Choroid plexus epithelial cell (primary cell): ENCODE measurements at places on chromosomes 6 and 20.

- DNase-seq: no peak
Measured at GRCh38 chr6:47650553-47651432, 47.6 kb upstream of the ADGRF4 start.

DNA sequence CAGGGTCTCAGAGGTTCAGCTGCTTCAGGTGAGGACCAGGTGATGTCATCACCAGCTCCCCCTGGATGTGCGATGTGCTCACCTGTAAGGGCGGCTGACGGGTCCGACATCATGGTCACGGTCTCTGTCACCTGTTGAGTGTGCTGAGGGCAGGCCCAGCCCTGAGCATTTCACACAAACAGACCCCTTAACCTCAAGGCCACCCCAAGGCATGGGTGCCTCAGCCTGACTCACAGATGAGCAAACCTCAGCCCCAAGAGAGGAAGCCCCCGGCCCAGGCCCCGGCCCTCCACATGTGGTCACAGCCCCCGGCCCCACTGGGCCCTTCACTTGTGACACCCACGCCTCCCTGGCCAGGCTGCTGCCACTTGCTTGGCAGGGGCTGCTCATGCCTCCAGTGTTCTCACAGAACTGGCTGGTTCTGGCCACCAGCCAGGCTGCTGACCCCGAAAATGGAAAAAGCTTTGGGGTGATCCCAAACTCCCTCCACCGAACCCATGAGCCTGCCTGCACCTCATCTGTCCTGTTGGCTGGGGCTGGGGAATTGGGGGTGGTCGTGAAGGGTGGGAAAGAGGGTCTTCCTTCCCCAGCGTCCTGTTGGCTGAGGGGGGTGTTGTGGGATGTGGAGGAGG, 33.3 kb downstream of the PRR18 start:
- DNase-seq: no peak

DNA sequence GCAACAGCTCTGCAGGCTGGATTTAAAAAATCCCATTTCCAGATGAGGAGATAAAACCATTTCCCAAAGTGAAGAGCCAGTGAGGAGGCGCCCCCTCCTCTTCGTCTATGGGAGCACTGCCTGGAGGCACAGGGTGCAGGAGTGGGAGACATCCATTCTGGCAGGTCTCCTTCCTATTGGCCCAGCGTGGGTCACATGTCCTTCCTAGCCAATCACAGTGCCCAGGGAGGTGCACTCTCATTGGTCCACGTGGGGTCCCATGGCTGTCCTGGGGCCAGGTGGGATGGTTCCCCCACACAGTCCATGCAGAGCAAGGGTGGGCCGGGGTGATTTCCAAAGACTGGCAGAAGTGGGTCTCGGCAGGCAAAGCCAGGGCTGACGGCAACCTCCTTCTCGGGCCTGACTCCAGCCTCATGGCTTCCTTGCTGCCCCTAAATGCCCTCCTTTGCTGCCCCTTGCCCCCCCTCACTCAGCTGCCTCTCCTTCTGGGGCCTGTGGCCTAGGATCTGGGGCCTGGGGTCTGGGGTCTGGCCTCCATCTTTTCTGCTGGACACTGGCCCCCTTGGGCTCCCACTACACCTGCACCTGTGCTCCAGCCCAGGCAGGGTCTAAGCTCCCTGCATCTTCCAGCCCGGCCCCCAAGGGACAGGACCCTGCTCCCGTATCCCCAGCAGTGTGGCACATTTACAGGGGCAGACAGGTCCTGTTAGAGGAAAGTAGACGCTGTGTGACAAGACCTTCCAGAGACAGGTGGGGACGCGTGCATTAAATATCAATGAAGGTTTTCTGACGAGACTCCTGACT, 231.7 kb downstream of the TAF4 start:
- DNase-seq: no peak

GRCh38 chr20:45153147-45153546, 21.6 kb upstream of the PI3 start:
- DNase-seq: no peak

- no peak for DNase-seq
Measured at GRCh38 chr6:163390770-163391169, 23.7 kb upstream of the QKI start.

GRCh38 chr6:144482142-144482541, 197.0 kb downstream of the UTRN start:
- peak; percentile 92 for DNase-seq

DNA sequence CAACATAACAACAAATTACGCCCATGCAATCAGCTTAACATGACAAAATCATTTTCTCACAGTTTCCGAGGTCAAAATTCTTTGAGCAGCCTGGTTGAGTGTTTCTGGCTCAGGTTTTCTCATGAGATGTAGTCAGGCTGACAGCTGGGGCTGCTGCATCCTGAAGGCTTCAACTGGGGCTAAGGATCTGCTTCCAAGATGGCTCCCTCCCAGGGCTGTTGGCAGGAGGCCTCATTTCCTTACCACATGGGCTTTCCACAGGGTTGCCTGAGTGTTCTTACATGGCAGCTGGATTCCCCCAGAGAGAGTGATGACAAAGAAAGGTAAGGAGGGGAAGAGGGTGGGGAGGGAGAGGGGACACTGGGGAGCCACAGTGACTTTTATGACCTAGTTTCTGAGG, 63.1 kb upstream of the NNAT start:
- DNase-seq: no peak

DNA sequence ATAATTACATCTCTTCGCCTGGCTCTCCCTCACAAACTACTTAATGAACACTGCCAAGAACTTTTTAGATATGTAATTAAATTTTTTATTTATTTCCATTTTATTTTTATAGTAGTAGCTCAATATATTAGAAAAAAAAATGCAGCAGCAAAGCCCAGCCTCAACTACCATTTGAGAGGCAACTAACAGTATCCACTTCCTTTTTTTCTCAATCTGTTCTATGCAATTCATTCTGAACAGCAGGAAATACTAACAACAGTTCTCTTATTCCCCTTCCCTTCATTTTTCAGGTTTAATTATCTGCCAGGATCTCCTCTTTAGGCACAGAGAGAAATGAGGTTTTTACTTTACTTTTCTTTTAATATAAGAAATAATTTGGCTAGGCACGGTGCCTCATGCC, 112.7 kb downstream of the ZNF217 start:
- DNase-seq: no peak

DNA sequence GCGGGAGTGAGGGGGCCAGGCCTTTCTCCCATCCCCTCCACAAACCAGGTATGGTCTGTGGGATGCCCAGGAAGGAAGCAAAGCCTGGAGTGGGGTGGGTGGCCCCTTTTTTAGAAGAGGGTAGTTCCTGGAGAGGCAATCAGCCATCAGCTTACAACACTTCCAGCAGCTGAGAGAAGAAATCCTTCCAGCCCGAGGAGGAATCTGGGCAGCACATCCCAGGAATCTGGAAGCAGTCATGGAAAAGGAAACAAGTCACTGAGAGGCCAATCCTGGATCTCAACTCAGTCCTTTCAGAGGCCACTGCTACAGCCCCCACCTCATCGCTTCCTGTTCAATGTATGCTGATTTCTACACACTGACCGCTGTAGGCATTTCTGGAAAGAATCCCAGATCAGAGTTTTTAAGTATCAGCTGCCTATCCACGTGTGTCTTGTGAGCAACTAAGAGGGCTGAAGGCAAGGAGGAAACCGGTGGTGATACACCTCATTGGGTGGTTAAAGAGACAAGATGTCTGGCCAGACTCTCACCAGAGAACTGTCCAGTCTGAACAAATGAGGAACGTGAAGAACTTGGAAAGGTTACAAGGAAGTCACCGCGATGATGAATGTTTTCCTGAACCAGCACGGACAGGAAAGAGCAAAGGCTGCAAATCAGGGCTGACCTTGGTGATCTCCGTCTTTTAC, 92.9 kb upstream of the SHLD1 start:
- peak; percentile 99 for DNase-seq

DNA sequence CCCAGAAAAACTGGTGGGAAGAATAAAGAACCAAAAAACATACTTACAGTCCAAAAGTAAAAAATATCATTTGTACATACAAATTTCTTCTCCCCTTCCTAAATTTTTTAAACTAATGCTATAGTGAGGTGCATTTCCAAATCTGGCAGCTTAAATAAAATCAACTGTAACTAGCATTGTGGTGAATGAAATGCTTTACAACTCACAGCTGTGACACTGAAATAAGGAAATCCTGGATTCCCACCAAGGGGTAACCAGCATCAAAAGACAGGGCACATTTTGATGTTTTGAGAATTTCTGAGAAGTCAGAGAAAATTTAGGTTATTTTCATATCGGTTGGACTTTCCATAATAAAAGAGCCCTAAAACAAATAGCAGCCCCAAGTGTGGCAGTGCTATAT, 27.3 kb downstream of the BACH2 start:
- no peak for DNase-seq

DNA sequence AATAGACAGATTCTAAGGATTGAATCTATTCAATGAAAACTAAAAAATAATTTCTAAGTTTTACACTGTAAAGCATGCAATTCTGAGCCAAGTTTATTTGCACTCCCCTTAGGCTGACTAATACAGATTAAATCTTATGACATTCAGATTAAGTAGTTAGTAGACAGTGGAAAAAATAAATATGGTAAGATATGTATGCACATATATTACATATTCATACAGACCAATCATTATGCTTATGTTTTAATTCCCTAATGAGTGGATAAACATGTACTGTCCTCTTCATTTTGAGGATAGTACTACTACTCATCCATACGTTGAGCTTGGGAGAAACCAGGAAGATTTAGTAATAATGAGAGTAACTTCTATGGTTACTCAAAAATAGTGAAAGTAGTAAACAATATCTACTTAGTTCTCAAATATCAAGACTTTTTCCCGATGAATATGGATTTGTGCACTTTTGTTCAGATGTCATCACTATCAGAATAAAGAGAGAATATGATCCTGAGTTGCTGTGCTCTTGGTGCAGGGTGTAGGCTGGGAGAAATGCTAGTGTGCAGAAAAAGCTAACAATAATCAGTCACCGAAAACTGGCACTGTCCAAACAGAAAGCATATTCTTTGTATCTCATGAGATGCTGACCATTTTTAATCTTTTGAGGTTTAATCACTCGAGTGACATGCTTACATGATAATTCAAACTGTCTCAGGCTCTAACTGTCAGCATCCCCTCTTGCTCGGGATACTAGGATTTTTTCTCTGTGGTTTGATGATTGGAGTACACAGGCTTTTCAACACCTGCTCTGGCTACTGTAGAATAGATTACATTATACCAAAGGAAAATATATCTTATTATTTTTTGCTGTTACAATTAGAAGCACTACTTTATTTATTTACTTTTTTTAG, 111.6 kb downstream of the EPHA7 start:
- DNase-seq: no peak

DNA sequence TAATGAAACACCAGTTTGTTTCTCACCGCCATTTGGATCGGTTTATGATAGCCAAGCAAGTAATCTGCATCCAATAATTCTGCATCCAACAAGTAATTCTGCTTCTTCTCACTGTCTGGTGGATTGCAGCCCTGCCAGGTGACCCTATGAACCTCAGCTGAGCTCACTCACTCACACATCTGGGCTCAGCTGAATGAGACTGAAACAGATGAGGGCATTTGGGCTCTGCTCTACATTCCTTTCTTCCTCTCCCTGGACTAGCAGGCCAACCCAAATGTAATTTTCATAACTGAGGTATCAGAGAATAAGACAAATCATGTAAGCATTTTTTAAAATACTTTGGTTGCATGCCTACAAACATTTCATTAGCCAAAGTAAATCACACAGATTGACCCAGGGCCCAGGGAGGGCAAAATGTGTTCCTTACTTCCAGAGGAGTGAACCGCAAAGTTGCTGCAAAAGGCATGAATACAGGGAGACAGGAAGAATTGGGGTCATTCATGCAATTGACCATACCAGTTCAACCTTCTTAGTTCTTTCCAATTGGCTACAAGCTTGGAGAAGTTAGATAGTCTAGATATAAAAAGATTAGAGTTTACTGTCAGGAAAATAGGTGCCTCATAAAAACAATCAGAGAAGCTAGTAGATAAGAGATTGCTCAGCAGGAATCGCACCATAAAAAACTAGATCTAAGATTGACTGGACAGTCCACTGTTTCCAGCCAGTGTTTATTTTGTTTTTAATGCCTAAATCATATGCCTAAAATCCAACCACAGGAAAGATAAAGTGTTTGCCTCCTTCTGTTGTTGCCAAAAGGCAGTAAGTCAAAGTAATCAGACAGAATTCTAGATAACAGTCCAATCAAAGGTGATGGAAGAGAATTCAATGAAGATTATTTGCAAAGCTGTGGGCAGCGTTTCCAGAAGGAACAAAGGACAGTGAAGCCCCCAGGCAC, 43.7 kb downstream of the CBLN4 start:
- no peak for DNase-seq
